ENCODE measurements at places on chromosomes 16 and 17.

DNA sequence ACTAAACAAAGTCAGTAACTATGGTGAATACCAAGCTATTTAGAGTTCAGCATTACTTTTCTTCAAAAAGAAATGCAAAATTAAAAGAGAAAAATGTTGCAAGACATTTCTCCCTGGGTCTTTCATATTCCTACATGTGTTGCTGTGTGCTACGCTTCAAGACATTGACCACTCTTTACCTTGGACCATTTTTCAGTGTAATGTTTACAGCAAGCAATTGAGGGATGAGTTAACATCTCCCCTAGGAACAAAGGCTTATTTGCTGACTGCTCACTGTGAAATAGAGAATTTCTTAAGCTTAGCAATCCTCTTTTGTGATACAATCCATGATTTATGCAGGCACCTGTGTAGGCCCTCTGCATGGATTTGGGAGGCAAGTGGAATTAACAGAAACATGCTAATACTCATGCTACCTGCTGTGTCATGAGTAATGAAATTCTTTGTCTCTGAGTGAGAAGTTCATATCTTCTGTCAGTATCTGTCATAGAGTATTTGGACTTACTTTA is 1202.9 kb upstream of the CDH8 start:
- no peak for DNase-seq

GRCh38 chr16:89241187-89242007 is 23.9 kb downstream of the ZNF778 start:
- DNase-seq = peak; percentile 69

GRCh38 chr17:12584727-12585126 is 81.0 kb upstream of the MYOCD start:
- no peak for DNase-seq

DNA sequence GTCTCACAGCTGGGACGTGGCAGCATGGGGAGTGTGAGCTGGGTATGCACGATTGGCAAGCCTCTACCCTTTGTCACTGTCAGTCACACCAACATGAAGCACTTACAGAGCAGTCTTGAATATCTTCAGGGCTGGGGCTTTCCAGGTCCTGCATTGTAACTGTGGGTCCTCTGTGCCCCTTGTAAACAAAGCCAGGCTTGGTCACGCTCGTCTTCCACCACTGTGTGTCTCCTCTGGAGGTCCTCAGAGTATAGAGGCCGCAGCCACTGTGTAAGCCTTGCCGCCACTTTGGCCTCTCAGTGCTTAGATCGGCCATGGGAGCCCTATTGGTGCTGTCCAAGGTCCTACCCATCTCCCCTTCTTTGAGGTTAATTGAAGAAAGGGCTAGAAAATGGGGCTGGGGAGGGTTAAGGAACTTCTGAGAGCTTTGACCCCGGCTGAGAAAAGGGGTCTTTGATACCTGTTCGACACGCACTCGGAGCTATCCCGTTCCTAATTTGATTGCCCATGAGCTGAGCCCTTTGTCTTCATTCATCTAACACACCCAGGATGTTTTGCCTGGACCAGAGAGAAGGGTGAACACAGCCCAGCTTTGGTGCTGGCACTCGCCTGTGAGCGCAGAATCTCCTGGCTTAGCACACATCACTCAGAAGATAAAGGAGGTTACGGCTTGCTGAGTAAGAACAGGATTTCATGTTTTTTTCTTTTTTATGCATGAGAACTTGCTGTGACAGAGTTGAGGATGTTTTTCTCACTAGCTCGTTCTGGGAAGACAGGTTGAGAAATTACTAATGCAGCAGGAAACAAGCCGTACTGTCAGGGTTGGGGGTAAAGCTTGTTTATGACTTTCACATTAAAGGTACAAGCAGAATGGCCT is 267.9 kb downstream of the CPPED1 start:
- DNase-seq = peak; percentile 32

- DNase-seq = no peak
These were observed 78.8 kb downstream of the CCDC182 start for GRCh38 chr17:57666201-57666870.

GRCh38 chr17:1953831-1954230 is 71.3 kb downstream of the RTN4RL1 start:
- no peak for DNase-seq

DNA sequence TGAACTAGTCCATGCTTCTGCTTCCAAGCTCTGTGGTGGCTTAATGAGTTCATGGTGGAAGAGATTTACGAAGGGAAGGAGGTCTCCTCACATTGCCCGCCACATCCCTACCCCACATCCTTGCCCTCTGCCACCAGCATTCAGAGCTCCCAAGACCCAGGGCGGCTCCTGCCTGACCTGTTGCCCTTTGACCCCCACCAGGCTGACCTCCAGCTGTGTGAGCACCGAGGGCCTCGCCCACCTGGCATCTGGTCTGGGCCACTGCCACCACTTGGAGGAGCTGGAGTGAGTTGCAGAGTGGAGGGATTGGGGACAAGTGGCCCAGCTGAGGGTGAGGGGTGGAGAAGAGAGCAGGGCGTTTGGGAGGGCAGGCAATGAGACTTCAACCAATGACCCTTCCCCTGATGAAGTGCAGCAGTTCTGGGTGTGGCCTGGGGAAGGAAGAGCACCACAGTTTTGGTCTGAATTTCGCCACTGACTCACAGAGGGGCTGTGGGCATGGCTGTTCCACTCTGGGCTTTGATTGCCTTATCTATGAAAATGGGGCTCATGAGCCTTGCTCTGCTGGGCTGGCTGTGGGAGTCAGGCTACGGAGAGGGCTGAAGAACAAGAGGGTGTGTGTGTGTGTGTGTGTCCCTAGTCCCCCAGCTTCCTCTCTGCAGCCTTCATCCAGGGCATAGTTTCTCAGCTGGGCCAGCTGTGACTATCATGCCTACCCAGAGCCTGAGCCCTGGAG is 22.6 kb upstream of the CPNE2 start:
- no peak for DNase-seq

GRCh38 chr17:68581863-68582645 is 19.1 kb downstream of the FAM20A start:
- DNase-seq = no peak

- no peak for DNase-seq
These were observed 1.1 kb downstream of the LGALS9 start for GRCh38 chr17:27631897-27632725.

GRCh38 chr16:67412294-67412693 is 4.0 kb downstream of the ZDHHC1 start:
- no peak for DNase-seq

GRCh38 chr17:16820161-16820877 is 130.3 kb downstream of the CCDC144A start:
- DNase-seq = no peak

DNA sequence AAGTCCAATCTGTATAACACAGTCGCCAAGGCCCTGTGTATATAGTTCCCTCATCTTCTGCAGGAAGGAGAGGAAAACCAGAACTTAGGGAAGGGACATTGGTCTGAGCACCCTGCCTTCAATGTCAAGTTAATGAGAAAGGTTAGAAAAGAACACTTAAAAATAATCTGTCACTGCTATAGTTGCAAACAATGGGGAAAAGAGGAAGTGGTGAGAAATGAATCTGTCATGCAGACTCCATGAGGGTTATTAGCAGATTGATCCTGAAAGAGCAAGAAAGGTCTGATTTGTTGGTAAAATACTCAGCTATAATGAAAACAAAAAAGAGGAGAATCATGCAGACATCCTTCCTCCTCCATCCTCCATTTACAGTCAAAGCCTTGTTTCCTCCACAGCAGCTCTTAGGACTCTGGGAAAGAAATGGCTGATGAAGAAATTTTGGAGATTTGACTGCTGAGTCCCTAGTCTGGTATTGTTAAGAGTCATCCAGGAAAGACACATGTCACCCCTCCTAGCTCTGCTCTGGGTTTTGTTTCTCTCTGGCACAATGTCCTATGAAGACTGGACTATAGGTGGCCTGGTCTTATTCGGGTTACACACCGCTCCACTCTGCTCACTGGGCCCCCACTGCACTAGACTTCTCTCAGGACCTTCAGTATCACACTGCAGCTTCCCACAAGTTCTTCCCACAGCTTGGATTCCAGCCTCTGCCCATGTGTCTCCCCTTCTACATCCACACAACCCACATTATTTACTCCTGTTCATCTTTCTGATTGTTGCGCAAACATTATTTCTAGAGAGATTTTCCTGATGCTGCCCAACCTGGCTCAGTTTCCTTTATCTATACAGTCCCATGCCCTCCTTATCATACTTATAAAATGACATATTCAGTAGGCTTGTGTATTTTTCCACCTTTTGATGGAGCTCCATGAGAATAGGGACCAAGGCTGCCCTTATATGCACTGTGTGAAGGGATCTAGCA is 56.5 kb upstream of the XYLT1 start:
- DNase-seq = no peak

DNA sequence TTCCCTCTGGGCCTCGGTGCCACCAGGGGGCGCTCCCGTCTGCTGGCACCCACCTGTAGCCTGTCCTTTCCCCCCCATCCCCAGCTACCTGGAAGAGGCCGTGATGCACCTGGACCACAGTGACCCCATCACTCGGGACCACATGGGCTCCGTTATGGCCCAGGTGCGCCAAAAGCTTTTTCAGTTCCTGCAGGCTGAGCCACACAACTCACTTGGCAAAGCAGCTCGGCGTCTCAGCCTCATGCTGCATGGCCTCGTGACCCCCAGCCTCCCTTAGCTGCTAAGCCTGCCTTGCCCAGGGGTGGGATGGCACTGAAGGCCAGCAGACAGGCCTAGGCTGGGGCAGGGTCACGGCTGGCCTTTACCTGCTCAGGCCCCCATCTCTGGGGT is 818 bp upstream of the NRN1L start:
- peak; percentile 77 for DNase-seq

GRCh38 chr17:21253646-21254441 is 634 bp upstream of the NATD1 start:
- DNase-seq = no peak
